ENCODE measurements at places on chromosomes 7 and 10.
A peak's percentile ranks its signal among the peaks of the same experiment; 100 is the strongest.

DNA sequence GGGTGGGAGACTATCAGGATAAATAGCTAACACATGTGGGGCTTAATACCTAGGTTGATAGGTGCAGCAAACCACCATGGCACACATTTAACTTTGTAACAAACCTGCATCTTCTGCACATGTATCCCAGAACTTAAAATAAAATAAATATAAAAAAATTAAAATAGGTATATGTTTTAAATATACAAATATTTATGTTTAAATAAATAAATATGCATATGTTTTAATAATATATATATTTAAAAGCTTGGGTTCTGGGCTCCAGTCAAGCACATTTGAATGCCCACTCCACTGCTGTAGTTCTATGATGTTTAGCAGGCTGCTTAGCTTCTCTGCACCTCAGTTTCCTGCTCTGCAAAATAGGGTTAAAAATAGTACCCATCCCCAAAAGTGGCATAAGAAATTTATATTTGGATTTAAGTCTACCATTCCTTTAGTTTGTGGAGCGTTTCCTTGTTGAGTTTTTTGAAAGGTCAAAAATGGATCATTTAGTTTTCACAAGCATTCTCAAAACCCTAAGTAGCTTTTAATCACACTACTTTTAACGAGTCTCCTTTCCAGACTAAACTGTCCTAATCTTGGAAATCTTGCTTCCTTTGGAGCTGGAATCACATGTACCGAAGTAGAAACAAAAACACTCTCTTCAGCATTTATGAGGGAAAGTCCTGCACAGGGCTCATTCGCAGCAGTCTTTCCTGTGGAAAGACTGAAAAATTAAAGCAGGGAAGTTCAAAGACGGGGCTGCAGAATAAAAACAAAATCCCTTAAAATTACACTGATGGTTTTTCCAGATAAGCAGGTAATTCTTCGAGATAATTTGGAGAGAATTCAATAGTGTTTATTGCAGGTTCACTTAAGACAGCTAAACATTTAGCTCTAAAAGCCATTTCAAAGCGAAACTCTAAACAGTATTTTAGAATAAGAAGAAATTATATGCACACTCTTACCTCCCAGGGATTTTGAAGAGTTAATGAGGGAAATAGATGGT, 111.7 kb upstream of the LYZL1 start:
- no peak for DNase-seq
- no peak overlapping the region for H3K4me3 ChIP-seq
- no peaks in the 10 kb centered on the region for H3K4me1 ChIP-seq

GRCh38 chr7:116407165-116407564, 92.4 kb upstream of the CAV2 start:
- H3K27me3 ChIP-seq = no peaks in the 10 kb centered on the region
- peaks cover 22% of the 10 kb centered on the region for H3K4me1 ChIP-seq
- H3K27ac ChIP-seq = no peak overlapping the region

- no peaks in the 10 kb centered on the region for H3K4me1 ChIP-seq
- H3K4me3 ChIP-seq = no peak overlapping the region
- no peaks in the 10 kb centered on the region for H3K36me3 ChIP-seq
Measured at GRCh38 chr7:116483271-116483942, 16.1 kb upstream of the CAV2 start.

DNA sequence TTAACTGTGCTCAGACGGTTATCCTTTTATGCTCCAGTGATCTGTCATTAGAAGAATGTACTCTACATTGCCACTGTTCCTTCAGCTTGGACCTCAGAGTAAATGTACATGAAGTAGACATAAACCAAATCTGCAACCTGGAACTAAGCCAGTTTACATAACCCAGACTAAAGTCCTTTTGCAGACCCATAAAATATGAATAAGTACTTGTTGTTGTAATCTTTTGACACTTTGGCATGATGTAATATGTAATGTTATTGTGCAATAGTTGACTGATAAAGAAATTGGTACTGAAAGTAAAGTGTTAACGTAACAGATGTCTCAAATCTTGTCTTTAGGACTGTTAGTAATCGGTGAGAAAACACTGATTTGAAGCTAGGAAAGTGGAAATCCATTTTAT, 115.8 kb upstream of the SORCS1 start:
- H3K4me3 ChIP-seq = no peak overlapping the region
- H3K4me1 ChIP-seq = no peaks in the 10 kb centered on the region
- no peak overlapping the region for H3K27ac ChIP-seq
- no peaks in the 10 kb centered on the region for H3K36me3 ChIP-seq
- H3K27me3 ChIP-seq = no peaks in the 10 kb centered on the region

- no peaks in the 10 kb centered on the region for H3K27me3 ChIP-seq
- no peaks in the 10 kb centered on the region for H3K36me3 ChIP-seq
- no peak for DNase-seq
- H3K4me3 ChIP-seq = no peak overlapping the region
- H3K4me1 ChIP-seq = no peaks in the 10 kb centered on the region
Measured at GRCh38 chr7:64839910-64840309, 45.7 kb downstream of the ZNF138 start.

DNA sequence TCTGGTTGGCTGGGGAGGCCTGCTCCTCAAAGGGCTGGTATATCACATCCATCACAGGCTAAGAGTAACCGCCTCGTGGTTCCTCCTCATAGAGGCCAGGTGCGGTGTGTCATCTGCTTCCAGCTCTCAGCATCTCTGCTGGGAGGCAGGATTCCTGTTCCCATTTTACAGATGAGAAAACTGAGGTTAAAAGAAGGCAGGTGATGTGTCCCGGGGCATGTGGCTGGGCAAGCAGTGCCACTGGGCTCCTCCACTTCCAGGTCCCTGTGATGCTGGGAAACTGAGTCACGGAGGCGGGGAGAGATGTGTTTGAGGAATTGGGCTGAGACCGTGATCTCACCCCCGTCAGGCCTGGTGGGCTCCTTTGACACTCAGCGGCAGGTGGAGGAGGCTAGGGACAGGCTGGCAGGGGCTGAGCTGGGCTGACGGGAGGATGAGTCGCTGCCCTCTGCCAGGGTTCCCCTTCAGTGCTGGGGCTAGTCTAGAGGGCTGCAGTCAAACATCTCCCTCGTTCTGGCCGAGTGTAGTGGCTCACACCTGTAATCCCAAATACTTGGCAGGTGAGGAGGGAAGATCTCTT, 9.4 kb downstream of the ARPC1B start:
- H3K36me3 ChIP-seq = peaks cover 7% of the 10 kb centered on the region
- H3K4me3 ChIP-seq = no peak overlapping the region
- H3K27me3 ChIP-seq = no peaks in the 10 kb centered on the region
- DNase-seq = no peak

DNA sequence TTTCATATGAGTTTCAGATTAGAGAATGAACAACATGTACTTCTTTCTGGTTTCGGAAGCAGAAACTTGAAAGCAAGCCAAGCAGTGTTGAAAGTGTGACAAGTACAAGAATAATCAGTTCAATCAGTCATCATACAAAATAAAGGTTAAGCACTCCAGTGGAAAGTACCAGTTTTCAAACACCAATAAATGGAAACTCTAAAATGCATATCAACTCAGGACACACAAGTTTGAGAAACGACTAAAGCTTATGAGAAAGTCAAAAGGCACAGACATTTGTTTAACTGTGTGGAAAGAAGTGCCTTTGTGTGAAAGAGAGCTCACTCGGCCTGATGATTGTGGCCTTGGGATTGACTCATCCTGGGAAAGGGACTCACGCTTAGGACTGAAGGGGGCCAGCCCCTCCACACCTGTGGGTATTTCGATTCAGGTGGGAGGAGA, 60.6 kb upstream of the AKR1C1 start:
- H3K36me3 ChIP-seq = no peaks in the 10 kb centered on the region
- H3K4me3 ChIP-seq = peak overlapping the region; percentile 6
- H3K4me1 ChIP-seq = peaks cover 4% of the 10 kb centered on the region
- H3K27me3 ChIP-seq = no peaks in the 10 kb centered on the region

GRCh38 chr10:50991456-50992355, 82.6 kb upstream of the PRKG1 start:
- H3K36me3 ChIP-seq = no peaks in the 10 kb centered on the region
- DNase-seq = no peak
- peak overlapping the region; percentile 40 for H3K4me3 ChIP-seq
- H3K27ac ChIP-seq = peak overlapping the region; percentile 58
- peaks cover 5% of the 10 kb centered on the region for H3K4me1 ChIP-seq

GRCh38 chr10:63375458-63375857, 90.3 kb downstream of the JMJD1C start:
- no peaks in the 10 kb centered on the region for H3K36me3 ChIP-seq
- H3K4me1 ChIP-seq = no peaks in the 10 kb centered on the region
- no peak overlapping the region for H3K27ac ChIP-seq
- DNase-seq = no peak
- no peak overlapping the region for H3K4me3 ChIP-seq
- no peaks in the 10 kb centered on the region for H3K27me3 ChIP-seq

DNA sequence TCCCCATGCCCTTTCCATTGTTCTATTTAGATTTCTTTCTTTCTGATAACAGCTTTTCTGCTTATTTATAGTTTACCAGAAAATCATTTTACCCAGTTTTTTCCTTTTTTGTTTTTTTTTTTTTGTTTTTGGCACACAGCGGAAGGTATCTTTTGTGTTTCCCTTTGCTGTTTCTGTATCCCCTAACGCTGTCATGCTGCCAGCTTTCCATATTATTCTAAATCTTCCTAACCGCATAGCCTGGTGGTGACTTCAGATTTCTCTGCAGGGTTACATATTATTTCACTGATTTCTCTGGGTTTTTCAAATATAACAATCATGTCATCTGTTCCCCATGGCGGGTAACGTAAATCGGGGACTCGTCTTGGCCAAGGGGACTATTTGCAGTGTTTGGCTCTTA, 4.0 kb upstream of the SLC29A4 start:
- no peak overlapping the region for H3K4me3 ChIP-seq
- no peaks in the 10 kb centered on the region for H3K36me3 ChIP-seq
- peaks cover 6% of the 10 kb centered on the region for H3K4me1 ChIP-seq
- H3K27ac ChIP-seq = no peak overlapping the region
- H3K27me3 ChIP-seq = no peaks in the 10 kb centered on the region

DNA sequence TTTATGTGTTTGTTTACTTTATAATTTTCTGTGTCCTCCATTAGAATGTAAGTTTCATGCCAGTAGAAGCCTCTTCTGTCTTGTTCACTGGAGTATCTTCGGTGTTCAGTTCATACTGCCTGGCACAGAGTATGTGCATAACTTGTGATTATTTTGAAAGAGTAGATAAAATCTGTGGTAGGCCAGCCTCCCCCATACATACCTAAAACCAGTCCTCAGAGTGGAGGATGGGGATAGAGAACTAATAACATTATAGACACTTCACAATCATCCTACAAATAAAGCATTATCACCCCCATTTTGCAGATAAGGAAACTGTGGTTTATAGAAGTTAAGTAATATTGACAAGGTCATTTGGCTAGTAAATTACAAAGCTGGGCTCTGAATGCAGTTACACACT, 28.0 kb downstream of the VIM start:
- no peak for DNase-seq
- H3K4me3 ChIP-seq = no peak overlapping the region
- H3K27ac ChIP-seq = no peak overlapping the region
- H3K4me1 ChIP-seq = no peaks in the 10 kb centered on the region

All from esophagus squamous epithelium (tissue), 5 donors.